ENCODE measurements at places on chromosomes 16 and 17.
A peak's percentile ranks its signal among the peaks of the same experiment; 100 is the strongest.

DNA sequence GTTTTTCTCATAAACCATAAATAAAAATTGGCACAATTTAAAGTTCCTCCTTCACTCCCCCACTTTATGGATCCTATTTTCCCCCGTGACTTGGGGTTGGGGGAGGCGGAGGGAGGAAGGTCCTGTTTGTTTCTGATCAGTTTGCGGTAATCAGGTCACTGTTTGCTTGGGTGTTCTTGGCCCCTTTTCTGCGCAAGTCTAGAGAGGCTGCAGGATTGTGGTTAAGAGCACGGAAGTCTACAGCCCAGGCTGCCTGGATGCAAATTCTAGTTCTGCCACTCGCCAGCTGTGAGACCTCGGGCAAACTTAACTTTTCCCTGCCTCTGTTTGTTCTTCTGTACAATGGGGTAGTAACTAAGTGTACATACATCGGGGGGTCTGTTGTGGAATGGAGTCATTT, 12.1 kb downstream of the ATP2C2 start:
- no peak for DNase-seq

DNA sequence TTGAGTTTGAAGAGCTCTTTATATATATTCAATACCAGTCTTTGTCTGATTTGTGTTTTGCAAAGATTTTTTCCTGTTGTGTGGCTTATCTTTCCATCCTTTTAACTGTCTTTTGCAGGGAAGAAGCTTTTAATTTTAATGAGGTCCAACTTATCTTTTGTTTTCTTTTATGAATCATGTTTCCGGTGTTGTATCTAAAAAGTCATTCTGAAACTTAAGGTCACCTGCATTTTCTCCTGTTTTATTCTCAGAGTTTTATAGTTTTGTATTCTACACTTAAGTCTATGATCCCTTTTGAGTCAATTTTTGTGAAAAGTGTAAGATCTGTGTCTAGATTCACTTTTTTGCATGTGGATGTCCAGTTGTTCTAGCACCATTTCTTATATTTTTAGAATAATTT, 24.6 kb upstream of the COX10 start:
- no peak for DNase-seq

DNA sequence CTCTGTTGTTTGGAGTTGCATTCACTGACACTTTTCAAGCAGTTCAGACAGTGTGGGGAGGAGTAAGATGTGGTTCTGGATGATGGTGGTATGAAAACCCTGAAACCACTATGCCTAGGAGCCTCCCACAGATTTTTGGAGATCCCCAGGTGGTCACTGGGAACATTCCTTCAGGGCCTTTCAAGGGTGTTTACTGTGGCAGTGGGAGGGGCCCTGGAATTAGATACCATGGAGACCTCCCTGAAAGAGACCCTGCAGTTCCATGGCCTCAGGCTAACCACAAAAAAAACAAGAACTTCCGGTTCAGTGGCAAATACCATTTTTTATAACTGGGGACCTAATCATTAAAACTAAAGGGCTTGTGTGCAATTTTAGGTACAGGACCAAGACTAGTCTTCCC, 79.9 kb downstream of the TMEM100 start:
- no peak for DNase-seq

DNA sequence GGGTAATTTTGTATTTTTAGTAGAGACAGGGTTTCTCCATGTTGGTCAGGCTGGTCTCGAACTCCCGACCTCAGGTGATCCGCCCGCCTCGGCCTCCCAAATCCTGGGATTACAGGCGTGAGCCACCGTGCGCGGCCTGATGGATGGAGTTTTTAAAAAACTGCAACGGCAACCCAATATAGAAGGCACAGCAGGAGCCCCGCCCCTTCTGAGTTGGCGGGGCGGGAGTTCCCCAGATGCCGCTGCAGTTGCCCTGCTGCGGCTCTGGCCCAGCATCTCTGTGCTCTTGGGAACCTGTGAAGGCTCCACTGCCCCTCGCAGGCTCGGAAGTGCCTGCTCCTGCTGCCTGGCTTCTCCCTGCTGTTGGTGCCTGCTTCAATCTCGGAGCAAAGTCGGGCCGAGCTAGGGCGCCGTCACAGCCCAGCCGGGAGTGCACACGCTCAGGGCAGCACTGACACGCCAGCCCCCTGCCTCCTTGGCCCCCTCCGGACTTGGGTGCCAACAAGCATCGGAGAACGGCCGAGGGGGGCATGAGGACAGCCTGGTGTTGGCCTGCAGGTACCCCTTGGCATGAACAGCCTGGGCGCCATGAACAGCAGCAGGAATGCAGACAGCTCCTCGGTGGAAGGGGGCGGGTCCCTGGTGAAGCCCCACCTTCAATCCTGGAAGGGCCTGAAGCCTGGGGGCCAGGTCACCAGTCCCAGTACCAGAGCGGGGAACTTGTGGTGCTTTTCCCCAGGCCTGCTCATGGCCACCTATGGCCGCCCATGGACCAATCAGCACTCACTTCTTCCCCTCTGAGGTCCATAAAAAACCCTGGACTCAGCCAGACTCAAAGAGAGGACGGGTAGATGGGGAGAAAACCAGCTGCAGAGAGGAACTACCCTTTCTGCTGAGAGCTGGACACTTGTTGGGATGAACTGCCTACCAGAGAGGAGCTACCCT, 2.3 kb upstream of the NT5M start:
- no peak for DNase-seq

GRCh38 chr17:6480303-6480675, 36.0 kb downstream of the PIMREG start:
- no peak for DNase-seq

DNA sequence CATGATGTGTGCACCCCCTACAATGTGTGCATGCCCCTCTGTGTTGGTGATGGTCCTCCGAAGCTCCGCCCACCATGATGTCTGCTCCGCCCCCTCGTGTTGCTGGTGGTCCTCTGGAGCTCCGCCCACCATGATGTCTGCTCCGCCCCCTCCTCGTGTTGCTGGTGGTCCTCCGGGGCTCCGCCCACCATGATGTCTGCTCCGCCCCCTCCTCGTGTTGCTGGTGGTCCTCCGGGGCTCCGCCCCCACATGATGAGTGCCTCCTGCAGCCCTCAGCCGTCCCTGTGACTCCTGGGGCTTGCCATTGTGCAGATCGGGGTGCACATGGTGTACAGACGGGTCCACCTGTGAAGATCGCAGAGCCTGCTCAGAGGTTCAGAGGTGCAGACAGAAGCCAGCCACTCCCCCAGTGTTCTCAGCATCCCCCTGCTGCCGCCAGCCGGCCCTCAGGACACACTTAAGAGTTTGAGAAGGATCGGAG, 129.1 kb upstream of the CHMP6 start:
- DNase-seq: no peak

DNA sequence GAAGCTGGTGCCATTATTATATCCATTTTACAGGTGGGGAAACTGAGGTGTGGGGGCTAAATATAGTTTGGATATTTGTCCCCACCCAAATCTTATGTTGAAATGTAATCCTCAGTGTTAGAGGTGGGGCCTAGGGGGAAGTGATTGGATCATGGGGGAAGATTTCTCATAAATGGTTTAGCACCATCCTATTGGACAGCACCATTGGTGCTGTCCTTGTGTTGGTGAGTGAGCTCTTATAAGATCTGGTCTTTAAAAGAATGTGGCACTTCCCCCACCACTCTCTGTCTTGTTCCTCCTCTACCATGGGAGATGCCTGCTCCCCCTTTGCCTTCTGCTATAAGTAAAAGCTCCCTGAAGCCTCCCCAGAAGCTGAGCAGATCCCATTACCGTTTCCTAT, 119.8 kb upstream of the SEC14L1 start:
- no peak for DNase-seq

- DNase-seq: no peak
Measured at GRCh38 chr17:65365169-65365568, 196.3 kb downstream of the AXIN2 start.

DNA sequence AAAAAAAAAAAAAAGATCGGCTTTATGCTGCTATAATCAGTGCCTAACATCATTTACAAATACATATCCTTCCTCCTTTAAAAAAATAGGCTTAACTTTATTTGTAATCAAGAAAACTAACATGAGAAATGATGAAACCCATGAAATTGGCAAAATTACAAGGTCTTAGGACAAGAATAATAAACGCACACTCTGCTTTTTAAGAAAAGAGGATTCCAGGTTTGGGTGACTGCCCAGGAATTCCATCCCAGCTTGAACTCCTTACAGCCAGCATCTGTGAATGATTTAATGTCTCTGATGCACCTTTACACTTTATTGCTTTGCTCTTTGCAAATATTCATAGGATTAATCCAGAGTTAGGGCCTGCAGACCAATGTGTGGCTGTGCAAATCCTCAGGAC, 196.0 kb downstream of the CBLN1 start:
- no peak for DNase-seq

DNA sequence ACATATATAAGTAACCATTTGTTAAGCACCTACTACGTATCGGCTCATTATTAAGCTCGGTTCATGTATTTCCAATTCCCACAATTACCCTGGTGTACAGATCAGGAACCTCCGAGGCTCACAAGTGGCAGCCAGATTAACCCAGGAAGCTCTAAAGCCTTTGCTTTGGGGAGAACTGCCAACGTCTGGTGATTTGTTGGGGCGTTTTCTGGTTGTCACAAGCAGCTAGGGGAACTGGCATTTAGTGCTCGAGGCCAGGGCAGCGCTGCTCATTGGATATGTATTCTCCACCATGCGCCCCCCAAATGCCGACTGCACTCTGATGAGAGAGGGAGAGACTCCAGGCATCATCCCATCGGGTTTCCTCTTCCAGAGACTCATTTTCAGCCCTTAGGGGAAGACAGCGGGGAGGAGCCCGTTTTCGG, 541 bp downstream of the ZNF18 start:
- DNase-seq: peak; percentile 29

All from HS-5 (cell line).